Heart left ventricle (tissue), 16 donors: ENCODE measurements at places on chromosomes 16 and 17. TPM values are rescaled to one million over a fixed set of nuclear protein-coding genes. Genes with fewer than 3 reads are reported as not detected.

The PNPO gene
- 12.6 TPM for polyA plus RNA-seq

The NGFR gene
- 5.7 TPM for polyA plus RNA-seq

The CDRT15 gene
- polyA plus RNA-seq = not detected

The MYH3 gene
- polyA plus RNA-seq = 0.57 TPM

The CDK3 gene
- 3.6 TPM for polyA plus RNA-seq

The NPIPB6 gene
- polyA plus RNA-seq = 0.42 TPM

The EVI2B gene
- polyA plus RNA-seq = 2.2 TPM

The SMPD3 gene
- polyA plus RNA-seq = 0.15 TPM

The HIGD1B gene
- polyA plus RNA-seq = 30.9 TPM

The RPGRIP1L gene
- 1.4 TPM for polyA plus RNA-seq

The ERN2 gene
- polyA plus RNA-seq = not detected

The MYCBPAP gene
- polyA plus RNA-seq = 0.29 TPM

The WNT3 gene
- polyA plus RNA-seq = 0.79 TPM

The MCRIP2 gene
- polyA plus RNA-seq = 97.0 TPM

GRCh38 chr17:56697190-56697589, 103.7 kb downstream of the NOG start:
- no peak for DNase-seq

DNA sequence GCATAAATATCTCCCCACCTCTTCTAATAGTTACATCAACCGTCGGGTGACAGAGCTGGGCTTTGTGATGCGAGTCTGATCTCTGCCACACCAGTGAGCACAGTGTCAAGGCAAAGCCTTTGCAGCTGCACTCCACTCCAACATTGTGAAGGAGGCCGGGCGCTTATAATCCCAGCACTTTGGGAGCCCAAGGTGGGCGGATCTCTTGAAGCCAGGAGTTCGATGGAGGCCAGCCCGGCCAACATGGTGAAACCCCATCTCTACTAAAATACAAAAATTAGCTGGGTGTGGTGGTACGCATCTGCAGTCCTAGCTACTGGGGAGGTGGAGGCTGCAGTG, 18.9 kb downstream of the CYB5D2 start:
- DNase-seq = no peak

DNA sequence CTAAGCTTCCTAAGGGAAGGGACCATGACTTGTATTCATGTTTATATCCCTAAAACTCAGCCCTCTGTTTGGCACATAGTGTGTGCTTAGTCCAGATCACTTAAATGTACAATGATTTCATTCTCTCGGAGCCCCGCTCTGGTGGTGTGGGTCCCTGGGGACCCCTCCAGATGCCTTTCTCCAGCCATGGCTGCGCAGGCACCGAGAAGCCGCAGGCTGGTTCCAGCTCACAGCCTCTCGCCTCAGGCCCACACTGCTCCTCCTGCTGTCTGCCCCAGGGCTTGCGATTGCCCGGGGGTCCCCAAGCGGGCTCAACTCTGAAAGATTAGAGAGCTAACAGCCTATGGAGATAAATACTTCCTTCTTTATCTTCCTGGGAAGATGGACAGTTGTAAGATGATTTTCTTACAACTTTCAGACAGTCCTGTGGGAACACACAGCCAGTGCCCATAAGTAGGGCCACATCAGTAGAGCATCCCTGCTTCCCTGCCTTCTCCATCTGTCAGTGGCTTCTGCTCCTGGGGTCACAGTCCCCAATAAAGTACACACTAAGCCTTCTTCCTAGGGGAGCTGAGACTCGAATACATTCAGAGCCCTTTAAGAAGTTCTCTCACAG, 66.2 kb downstream of the CENPV start:
- peak; percentile 31 for DNase-seq

- peak; percentile 80 for DNase-seq
Measured at GRCh38 chr16:84648595-84649510, 542 bp downstream of the KLHL36 start.

DNA sequence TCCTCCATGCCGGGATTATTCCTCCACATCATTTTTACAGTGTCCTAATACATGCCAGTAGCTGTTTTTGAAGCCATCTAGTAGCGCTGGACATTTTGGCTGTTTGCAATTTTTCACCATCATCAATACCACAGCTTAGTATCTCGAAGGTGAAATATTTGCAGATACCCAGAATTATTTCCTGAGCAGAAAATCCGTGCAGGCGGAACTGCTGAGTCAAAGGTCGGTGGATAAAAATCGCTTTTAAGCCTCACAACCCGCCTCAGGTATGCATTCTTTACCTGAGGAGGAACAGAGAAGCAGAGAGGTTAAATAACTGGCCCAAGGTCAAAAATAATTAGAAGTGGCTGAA, 584 bp upstream of the TNRC6A start:
- DNase-seq = no peak

GRCh38 chr17:5931616-5932015, 138.6 kb upstream of the WSCD1 start:
- no peak for DNase-seq

GRCh38 chr17:35448899-35449227, 297 bp upstream of the SLFN13 start:
- DNase-seq = no peak

- no peak for DNase-seq
Measured at GRCh38 chr17:41599680-41600079, 12.9 kb downstream of the KRT16 start.

DNA sequence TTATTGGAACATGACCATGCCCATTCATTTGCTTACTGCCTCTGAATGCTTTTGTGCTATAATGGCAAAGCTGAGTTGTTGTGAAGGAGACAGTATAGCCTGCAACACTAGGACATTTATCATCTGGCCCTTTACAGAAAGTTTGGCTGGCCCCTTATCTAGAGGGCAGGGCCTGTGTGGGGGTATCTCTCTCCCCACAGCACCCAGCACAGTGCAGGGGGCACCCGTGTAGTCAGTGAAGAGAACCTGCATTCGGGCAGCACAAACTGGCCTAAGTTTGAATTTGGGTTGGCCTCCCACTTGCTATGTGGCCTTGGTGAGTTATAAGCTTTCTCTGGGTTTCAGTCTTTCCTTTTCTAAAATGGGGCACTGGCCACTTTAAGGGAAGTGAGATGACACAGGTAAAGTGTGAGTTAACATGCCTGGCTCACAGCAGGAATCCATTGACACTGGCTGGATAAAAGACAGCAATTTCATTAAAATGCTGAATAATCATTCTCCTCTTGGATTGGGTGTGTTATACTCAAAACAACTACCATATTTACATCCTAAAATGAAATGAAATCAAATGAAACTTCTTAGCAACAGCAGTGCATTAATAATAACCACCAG, 12.1 kb downstream of the UBE2O start:
- DNase-seq = no peak

DNA sequence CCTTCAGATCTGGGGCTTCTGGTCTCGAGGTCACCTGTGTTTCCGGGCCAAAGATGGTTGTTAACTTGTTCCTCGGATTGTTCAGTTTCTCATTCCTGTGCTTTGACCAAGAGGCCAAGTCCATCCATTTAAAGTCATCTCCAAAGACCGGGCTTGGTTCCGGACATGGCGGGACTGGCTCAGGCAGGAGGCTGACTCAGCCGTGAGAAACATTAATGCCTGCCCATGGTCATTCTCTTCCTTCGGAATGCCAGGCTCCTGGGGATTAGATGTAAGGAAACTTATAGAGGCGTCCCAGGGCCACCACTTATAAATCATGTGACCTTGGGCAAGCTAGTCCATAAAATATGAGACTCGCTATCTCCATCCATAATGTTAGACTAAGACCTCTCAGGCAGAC, 13.6 kb upstream of the NKD1 start:
- DNase-seq = no peak

DNA sequence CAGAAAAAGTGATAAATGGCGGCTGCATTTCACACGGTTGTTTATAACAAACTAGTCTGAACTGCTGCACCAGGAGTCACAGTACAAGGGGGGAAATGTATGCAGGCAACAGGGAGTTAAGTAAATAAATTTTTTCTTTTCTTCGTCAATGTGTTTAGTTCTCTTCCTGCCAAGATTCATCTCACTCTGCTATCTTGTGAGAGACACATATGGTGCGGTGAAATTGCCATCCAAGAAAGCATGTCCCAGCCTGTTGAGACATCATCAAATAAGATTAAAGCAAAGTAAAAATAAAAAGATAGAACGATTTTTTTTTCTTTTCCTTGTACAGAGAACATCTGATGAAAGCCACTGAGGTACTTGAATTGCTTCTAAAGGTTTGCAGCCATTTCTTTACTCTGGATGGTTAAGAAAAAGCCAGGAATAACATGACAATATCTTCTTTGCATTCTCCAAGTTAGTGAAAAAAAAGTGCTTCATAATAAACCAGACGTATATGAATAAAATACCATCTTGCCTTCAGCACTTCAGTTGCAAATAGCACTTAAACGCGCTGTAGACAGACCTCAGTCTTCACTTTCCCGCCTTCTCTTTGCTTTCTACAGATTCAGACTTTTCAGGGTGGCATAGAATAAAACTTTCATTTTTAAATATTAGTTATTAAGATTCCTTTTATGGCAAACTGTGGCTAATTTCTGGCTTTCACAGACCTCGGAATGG, 506.2 kb upstream of the ZFHX3 start:
- DNase-seq = no peak

- DNase-seq = no peak
Measured at GRCh38 chr17:70947636-70948565, 778.6 kb downstream of the KCNJ2 start.

GRCh38 chr17:18039535-18040260, 490 bp downstream of the GID4 start:
- peak; percentile 36 for DNase-seq

DNA sequence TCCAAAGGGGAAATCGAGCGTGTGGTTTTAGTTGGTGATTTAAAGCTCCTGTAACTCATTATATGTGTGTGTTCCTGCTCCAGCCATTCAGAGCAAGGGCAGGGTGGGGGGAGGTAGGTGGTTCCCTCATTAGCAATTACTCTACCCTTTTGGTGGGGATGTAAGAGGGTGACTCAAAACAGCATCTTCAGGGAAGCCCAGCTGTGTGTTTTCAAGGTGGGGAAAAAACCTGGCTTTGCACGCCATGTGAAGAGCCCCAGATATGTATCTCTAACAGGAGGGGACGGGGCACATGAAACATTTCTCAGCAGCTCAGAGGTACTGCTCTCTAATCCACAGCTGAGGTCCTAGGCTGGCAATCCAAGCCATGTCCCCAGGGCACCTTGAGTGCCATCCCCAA, 241.3 kb upstream of the ZFHX3 start:
- DNase-seq = no peak

GRCh38 chr16:53775821-53776431, 72.0 kb downstream of the FTO start:
- peak; percentile 32 for DNase-seq

- DNase-seq = no peak
Measured at GRCh38 chr17:29664743-29665480, 42.2 kb upstream of the CORO6 start.

- DNase-seq = no peak
Measured at GRCh38 chr16:4213737-4214136, 28.1 kb downstream of the SRL start.

DNA sequence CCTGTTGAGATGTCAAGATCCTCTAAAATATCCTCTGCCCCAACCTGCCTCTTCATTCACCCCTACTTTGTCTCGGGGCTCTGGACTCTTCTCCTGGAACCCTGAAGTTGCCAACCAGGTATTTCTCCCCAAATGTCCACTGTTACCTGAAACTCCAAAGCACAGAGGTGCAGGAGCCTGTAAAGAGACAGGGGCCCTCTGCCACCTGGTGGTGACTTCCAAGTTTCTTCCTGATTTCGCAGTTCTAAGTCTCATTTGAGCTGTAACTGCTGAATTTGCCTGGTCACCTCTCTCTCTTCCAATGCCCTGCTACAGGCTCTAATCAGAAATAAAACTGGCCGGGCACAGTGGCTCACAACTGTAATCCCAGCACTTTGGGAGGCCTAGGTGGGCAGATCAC, 77.1 kb upstream of the RCVRN start:
- DNase-seq = no peak

GRCh38 chr17:47757386-47757785, 24.4 kb downstream of the TBX21 start:
- DNase-seq = no peak

GRCh38 chr17:81952792-81953228, 5.8 kb upstream of the MYADML2 start:
- DNase-seq = no peak

GRCh38 chr16:86175816-86176215, 276.9 kb downstream of the IRF8 start:
- DNase-seq = no peak

DNA sequence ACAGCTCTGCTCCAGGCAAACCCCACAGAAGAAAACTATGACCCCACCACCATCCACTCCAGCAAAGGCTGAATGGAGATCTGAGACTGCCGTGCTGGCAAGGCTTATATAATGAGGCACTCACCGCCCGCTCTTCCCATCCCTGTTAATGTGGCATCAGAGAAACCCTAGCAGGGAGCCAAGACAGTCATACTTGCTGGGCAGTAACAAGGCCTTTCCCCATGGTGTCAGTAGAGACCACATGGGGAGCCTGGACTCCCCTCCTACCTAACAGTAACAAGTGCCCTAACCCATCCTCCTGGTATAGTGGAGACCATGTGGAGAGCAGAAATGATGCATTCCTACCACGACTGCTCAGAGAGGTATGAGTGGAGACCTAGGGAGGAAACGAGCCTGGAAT, 235.2 kb downstream of the C16orf78 start:
- no peak for DNase-seq
